Tibial nerve (tissue), 4 donors: ENCODE measurements at places on chromosomes 6 and 20.

- no peak overlapping the region for H3K27ac ChIP-seq
- no peaks in the 10 kb centered on the region for H3K27me3 ChIP-seq
- no peaks in the 10 kb centered on the region for H3K4me1 ChIP-seq
- no peak for DNase-seq
- H3K36me3 ChIP-seq = no peaks in the 10 kb centered on the region
Observed at GRCh38 chr6:1679031-1679687, 69.4 kb downstream of the FOXC1 start.

DNA sequence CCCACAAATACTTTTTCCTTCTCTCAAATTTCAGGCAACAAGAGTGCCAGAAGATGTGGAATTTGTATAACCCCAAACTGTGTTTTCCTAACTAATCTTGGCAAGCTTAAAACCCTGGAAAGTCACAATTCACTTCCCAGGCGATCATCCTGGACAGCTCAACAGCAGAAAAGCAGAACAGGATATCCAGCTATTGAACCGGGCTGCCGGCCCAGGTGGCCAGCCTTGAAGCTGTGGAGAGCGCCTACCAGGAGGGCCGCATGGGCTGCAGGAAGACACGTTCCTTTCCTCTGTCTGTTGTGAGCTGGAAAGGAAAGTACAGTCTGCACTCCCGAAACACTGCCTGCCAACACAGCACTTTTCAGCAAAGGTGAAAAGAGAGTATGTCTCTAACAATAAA lies 719.7 kb upstream of the MARCKS start:
- H3K4me1 ChIP-seq = no peaks in the 10 kb centered on the region
- H3K27me3 ChIP-seq = no peaks in the 10 kb centered on the region
- H3K36me3 ChIP-seq = no peaks in the 10 kb centered on the region
- no peak overlapping the region for H3K4me3 ChIP-seq
- no peak for DNase-seq
- no peak overlapping the region for H3K27ac ChIP-seq

GRCh38 chr6:3879194-3879952 lies 30.2 kb downstream of the FAM50B start:
- H3K27me3 ChIP-seq = no peaks in the 10 kb centered on the region
- no peak for DNase-seq
- H3K4me3 ChIP-seq = no peak overlapping the region
- no peaks in the 10 kb centered on the region for H3K36me3 ChIP-seq

DNA sequence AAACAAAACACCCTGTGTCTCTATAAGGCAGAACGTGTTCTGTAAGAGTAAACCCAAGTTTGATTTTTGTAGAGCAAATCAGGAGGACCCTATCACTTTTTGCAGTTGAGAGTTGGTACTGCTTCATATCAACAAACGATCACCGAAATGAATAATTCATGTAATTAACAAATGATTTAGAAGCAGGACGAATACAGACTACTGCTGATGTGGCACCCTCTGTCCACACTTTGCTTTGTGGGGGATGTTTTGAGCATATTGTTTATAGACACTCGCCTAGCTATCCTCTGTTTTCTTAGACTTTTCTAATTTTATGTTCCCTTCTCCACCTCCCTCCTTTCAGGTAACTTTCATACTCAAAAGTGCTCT lies 1.5 kb downstream of the CD2AP start:
- H3K4me3 ChIP-seq = peak overlapping the region; percentile 99
- no peaks in the 10 kb centered on the region for H3K27me3 ChIP-seq
- H3K36me3 ChIP-seq = no peaks in the 10 kb centered on the region
- no peak overlapping the region for H3K27ac ChIP-seq
- DNase-seq = no peak

- H3K27me3 ChIP-seq = no peaks in the 10 kb centered on the region
- no peak for DNase-seq
- H3K36me3 ChIP-seq = no peaks in the 10 kb centered on the region
Observed at GRCh38 chr20:20255099-20255498, 112.8 kb upstream of the INSM1 start.

DNA sequence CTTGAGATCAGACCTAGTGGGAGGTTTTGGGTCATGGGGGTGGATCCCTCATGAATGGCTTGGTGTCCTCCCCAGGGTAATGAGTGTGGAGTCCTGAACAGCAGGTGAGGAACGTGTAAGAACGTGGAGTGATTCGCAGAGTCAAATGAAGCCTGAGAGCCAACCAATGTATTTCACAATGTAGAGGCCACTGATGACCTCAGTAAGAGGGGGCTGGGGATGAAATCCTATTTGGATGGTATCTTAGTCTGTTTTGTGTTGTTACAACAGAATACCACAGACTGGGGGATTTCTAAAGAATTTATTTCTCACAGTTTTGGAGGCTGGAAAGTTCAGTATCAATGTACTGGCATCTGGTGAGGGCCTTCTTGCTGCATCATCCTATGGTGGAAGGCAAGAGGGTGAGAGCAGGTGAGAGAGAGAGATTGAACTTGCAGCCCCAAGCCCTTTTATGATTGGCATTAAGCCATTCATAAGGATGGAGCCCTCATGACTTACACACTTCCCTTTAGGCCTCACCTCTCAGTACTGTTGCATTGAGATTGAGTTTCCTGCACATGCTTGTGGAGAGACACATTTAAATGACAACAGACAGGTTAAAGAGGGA lies 47.3 kb upstream of the HIVEP1 start:
- H3K4me3 ChIP-seq = no peak overlapping the region
- H3K4me1 ChIP-seq = no peaks in the 10 kb centered on the region
- no peak overlapping the region for H3K27ac ChIP-seq

GRCh38 chr20:2576317-2576727 lies 39.9 kb downstream of the TMC2 start:
- no peaks in the 10 kb centered on the region for H3K36me3 ChIP-seq
- H3K27ac ChIP-seq = no peak overlapping the region
- no peaks in the 10 kb centered on the region for H3K27me3 ChIP-seq

- H3K27me3 ChIP-seq = no peaks in the 10 kb centered on the region
- no peaks in the 10 kb centered on the region for H3K36me3 ChIP-seq
- H3K27ac ChIP-seq = no peak overlapping the region
- no peak for DNase-seq
Observed at GRCh38 chr6:116008470-116009243, 52.0 kb downstream of the FRK start.

DNA sequence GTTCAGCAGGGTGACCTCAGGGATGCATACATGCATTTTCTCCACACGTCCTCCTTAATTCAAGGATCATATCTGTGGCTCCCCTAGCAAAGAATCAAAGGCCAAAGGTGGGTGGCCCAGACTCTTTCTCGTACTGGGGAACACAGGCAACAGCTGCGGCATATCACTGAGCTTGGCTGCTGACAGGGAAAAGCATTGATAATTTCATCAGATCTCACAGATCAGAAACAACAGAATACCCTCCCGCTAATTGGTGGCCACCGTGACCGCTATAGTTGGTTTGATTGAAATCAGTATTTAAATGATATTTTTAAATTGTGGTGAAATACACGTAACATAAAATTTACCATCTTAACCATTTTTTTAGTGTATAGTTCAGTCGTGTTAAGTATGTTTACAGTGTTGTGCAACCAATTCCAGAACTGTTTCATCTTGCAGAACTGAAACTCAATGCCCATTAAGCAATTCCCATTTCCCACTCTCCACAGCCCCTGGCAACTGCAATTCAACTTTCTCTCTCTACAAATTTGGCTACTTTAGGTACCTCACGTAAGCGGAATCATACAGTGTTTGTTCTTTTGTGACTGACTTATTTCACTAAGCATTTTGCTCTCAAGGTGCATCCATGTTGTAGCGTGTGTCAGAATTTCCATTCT lies 74.7 kb upstream of the TMEM170B start:
- no peaks in the 10 kb centered on the region for H3K36me3 ChIP-seq
- H3K4me3 ChIP-seq = no peak overlapping the region
- no peak overlapping the region for H3K27ac ChIP-seq
- no peaks in the 10 kb centered on the region for H3K4me1 ChIP-seq
- DNase-seq = no peak

DNA sequence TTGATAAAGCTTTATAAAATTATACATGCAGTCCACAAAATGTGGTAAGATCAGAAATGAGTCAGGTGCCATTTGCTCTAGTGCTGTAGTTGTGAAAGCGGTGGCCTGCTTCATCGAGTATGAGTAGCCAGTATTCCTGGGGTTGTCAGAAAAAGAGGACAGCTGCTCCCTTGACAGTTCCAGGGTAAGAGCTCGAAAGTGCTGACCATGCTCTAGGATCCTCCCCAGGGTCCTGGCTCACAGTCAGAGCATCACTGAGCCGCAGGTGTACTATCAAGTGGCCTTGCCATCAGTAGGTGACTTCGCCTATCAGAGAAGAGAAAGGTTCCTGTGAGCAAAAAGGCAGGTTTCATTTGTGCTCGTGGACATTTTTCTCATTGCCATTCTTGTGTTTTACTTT lies 3.6 kb downstream of the BTBD3 start:
- no peak overlapping the region for H3K27ac ChIP-seq
- peaks cover 32% of the 10 kb centered on the region for H3K36me3 ChIP-seq
- no peaks in the 10 kb centered on the region for H3K4me1 ChIP-seq
- DNase-seq = no peak
- H3K27me3 ChIP-seq = no peaks in the 10 kb centered on the region

GRCh38 chr6:138456401-138456790 lies 42.9 kb downstream of the NHSL1 start:
- no peak overlapping the region for H3K27ac ChIP-seq
- DNase-seq = no peak
- no peak overlapping the region for H3K4me3 ChIP-seq
- H3K27me3 ChIP-seq = no peaks in the 10 kb centered on the region
- H3K36me3 ChIP-seq = no peaks in the 10 kb centered on the region

DNA sequence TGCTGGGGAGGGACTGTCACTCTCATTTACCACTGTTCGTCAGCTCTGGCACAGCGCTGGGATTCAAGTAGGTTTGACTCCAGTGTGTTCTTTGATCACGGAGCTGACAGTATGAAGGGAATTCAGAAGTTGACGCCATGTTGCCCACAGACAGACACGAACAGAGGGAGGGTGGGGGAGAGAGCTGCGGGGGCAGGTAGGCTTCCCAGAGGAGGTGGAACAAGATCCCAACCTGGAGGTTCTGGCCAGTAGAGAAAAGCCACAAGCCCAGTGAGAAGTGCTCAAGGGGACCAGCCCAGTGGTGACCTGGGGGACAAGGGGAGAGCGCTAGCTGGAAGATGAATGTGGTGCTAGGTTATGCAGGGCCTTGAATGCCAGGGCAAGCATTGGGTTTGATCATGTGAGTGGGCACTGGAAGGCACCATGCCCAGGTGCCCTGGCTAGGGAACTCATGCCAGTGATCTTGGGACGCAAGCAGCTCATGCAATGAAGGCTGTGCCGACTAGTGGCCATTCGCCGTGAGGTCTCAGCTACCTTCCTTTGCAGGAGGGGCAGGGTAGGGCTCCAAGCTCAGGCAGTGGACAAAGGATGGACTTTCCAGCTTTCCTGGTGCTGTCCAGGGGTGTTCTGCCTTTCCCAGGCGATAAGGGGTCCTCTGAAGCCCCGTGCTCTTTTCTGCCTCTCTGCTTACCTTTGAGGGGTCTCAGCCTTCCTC lies 50.4 kb upstream of the APCDD1L start:
- no peak for DNase-seq
- no peak overlapping the region for H3K27ac ChIP-seq
- peaks cover 6% of the 10 kb centered on the region for H3K4me1 ChIP-seq
- no peaks in the 10 kb centered on the region for H3K27me3 ChIP-seq

DNA sequence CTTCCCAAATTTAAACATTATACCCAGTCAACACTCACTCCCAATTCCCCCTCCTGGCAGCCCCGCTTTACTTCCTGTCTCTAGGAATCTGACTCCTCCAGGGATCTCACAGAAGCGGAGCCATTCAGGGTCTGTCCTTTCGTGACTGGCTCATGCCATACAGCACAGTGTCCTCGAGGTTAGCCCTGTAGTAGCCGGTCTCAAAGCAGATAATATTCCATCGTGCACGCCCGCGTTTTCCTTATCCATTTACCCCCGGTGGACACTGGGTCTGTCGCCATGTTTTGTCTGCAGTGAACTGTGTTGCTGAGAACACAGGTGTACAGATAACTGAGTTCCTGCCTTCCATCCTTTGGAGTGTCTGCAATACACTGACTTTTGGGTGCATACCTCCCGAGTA lies 95.3 kb downstream of the TTLL2 start:
- no peaks in the 10 kb centered on the region for H3K4me1 ChIP-seq
- H3K27ac ChIP-seq = no peak overlapping the region
- H3K36me3 ChIP-seq = no peaks in the 10 kb centered on the region
- H3K4me3 ChIP-seq = no peak overlapping the region

DNA sequence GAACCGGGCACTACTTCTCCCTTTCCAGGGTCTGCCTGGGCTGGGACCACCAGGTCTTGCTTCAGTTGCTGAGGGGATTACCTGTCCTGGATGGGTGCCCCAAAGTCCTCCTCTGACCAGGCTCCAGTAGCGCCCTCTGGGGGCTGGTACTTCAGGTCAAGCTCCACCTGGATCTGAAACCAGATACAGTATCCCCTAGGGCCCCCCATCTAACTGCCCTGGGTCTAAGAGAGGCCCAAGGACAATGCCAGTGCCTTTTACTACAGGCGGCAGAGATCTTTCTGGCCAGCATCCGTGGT lies 11.2 kb upstream of the SPAG4 start:
- H3K36me3 ChIP-seq = no peaks in the 10 kb centered on the region
- no peaks in the 10 kb centered on the region for H3K27me3 ChIP-seq
- H3K27ac ChIP-seq = no peak overlapping the region
- peaks cover 16% of the 10 kb centered on the region for H3K4me1 ChIP-seq
- DNase-seq = no peak

- H3K27me3 ChIP-seq = no peaks in the 10 kb centered on the region
- H3K36me3 ChIP-seq = peaks cover 51% of the 10 kb centered on the region
- DNase-seq = no peak
- no peak overlapping the region for H3K4me3 ChIP-seq
- no peak overlapping the region for H3K27ac ChIP-seq
- H3K4me1 ChIP-seq = peaks cover 33% of the 10 kb centered on the region
Observed at GRCh38 chr6:36682328-36683144, 4.0 kb downstream of the CDKN1A start.

DNA sequence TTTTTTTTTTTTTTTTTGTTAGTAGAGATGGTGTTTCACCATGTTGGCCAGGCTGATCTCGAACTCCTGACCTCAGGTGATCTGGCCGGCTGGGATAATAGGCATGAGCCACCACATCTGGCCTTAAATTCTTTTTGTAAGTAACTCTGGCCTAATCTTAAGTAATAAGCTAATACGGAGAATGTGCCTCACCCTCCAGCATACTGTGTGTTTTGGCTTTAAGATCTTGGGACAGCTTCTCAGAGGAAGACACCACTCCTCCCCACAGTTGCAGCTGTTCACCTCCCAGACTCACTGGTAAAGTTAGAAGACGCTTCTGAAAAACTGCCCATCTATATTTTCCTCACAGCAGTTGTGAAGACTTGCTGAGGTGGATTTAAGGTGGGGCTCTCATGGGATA lies 120.8 kb downstream of the CCDC170 start:
- no peaks in the 10 kb centered on the region for H3K36me3 ChIP-seq
- no peak for DNase-seq
- no peaks in the 10 kb centered on the region for H3K27me3 ChIP-seq
- H3K4me1 ChIP-seq = no peaks in the 10 kb centered on the region
- peak overlapping the region; percentile 28 for H3K27ac ChIP-seq
- no peak overlapping the region for H3K4me3 ChIP-seq

DNA sequence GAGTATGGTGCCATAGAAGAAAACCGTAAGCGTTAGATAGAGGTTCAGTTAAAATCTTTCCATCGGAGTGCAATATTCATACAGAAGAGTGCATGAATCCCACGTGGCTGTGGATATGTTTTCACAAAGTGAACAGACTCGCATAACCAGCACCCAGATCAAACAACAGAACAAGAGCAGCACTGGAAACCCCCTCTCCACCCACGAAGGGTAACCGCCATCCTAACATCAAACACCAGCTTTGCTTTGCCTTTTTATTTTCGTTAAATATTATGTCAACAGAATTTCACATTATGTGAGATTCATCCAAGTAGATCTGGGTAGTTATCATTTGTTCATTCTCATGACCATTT lies 4.7 kb downstream of the GTSF1L start:
- no peaks in the 10 kb centered on the region for H3K27me3 ChIP-seq
- H3K36me3 ChIP-seq = no peaks in the 10 kb centered on the region
- no peak for DNase-seq
- H3K4me3 ChIP-seq = no peak overlapping the region
